Hindlimb muscle (tissue), 1 donor: ENCODE measurements at places on chromosomes 12 and 14. TPM values are rescaled to one million over a fixed set of nuclear protein-coding genes. Genes with fewer than 3 reads are reported as not detected.

- no peak for DNase-seq
Measured at GRCh38 chr12:2008677-2009076, 4.4 kb upstream of the DCP1B start.

DNA sequence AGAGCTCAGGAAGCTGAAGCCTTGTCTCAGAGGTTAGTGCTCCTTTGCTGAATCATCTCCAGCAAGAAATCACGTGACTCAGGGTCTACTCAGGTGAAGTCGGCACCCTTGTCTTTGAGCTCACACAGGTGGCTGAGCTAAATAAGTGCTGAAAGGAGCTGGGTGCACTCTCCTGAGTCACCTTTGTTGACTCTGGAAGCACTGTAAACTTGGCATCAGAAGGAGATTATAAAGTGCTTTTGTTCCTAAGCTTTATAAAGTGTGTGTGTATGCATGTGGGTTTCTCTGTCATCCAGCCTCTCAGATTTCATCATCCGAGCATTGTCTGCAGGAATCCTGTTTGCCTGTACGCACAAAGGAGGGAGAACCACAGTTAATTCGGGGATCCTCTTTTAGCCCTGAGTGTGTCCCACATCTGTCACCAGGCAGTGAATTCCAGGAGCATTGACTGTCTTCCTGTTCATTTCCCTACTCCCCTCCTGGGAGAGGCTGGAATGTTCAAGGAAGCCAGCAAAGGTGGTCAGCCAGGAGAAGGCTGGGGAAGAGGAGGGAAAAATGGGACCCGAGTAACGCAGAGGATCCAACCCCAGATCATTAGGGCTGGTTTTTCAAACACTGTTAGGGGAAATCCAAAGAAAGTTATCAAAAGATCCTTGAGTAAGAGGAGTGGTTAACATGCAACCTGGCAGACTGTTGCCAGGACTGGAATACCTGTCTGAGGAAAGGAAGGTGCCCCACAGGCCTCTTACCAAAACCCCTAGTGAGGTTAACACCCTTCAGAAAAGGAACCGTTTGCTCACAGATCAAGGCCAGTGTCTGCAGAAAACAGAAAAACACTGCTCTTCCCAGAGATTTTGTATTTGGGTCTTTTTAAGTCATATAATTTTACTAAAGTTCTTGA, 157.5 kb upstream of the HIF1A start:
- DNase-seq: no peak

GRCh38 chr14:73809391-73809790, 42.2 kb upstream of the PTGR2 start:
- peak; percentile 47 for DNase-seq

GRCh38 chr12:91893476-91893875, 252.2 kb downstream of the BTG1 start:
- no peak for DNase-seq

GRCh38 chr12:131845121-131845520, 16.9 kb downstream of the MMP17 start:
- DNase-seq: no peak

DNA sequence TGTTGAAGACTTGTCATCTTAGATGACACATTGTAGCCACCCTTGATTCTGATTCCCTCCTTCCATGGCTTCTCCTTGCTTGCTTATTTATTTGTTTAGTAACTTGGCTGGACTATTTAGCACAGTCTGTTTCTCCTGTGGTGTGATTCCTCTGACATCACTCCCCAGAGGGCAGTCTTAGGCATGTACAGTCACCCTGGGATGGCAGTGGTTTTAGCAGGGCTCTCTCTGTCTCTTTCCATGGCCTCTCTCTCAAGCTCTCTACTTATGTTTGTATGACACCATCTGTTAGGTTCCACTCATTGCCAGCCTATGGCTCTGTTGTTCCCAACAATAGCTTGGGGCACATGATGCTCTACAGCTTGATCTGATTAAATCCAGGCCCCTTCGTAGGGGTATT, 158.3 kb downstream of the ADGRD1 start:
- no peak for DNase-seq

DNA sequence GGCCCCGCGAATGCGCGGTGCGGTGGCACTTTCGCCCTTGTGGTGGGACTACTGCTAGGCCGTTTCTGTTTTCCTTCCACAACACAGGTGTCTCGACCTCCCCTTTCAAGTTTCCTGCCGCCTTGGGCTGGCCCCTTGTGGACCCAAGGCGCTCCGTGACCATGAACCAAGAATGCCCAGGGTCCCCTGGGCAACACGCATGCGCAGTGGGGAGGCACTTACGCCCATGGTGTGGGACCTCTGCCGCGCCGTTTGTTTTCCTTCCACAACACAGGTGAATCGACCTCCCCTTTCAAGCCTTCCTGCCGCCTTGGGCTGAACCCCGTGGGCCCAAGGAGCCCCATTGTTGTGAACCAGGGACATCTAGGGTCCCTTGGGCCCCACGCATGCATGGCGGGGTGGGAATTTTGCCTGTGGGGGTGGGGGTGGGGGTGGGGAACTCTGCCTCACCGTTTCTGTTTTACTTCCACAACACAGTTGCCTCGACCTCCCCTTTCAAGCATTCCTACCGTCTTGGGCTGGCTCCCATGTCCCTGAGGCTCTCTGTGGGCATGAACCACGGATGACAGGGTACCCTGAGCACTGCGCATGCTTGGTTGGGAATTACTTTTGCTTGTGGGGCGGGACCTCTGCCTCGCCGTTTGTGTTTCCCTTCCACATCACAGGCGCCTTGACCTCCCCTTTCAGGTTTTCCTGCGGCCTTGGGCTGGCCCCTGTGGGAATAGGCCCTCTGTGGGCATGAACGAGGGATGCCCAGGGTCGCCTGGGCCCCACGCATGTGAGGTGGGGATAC, 355.1 kb downstream of the ALG10 start:
- DNase-seq: no peak

NEUROD4 gene
- not detected for polyA plus RNA-seq

CLEC7A gene
- 4.2 TPM for polyA plus RNA-seq

FAM234B gene
- 4.1 TPM for polyA plus RNA-seq

REP15 gene
- polyA plus RNA-seq: 1.4 TPM

SYT1 gene
- polyA plus RNA-seq: 1.0 TPM
